IMR-90 (cell line): ENCODE measurements at places on chromosomes 2 and 18. TPM values are rescaled to one million over a fixed set of nuclear protein-coding genes. Genes with fewer than 3 reads are reported as not detected.

DNA sequence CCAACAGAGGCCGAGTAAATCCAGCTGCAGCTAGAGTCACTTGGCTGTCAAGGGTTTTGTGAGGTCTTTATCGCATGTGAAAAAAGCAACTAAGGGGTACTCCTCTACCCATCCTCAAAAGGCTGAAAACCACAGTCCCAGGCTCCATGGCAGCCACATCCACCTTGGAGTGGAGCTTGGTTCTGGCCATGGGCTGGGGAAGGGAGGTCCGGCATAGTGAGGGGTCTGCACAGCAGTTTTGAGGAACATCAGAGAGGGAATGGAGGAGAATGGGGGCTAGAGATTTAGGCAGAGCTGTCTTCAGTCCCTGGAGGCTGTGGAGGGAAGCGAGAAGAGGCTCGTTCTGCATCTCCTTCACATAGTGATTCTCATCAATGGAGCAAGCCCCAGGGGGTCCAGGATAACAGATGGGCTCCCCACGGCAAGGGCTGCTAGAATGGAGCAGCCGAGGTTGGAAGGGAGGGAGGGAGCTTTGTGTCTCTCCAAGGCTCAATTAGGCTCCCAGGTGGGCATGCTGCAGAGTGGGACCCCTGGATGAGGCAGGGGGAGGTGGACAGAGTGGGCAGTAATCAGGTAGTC, 21.0 kb downstream of the MROH2A start:
- no peak for DNase-seq

DNA sequence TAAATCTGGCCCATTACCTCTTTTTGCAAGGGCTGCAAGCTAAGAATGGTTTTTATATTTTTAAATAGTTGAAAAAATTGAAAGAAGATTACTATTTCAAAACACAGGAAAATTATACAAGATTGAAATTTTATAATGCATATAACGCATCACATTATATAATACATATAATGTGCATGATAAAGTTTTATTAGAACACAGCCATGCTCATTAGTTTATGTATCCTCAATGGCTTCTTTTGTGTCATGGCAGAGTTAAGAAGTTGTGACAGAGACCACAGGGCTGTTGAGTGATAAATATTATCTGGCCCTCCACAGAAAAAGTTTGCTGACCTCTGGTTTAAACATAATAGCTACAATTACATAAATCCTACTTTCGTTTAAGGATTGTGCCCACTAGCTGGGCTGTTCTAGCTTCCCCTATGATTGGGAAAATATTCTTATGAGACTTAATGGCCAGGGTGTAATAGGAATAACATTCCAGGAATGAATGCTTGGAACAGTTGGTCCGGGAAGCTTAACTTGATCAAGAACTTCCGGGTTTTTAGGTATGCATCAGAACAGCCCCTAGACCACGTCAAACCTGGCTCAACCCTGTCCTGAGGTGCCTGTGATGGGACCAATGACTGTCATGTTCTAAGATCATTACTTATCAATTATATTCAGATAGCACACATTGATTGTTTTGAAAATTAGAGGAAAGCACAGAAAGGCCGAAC, 98.7 kb upstream of the LPIN2 start:
- no peak for DNase-seq

GRCh38 chr2:175167076-175167791, 769 bp downstream of the ATF2 start:
- no peak for DNase-seq

- no peak for DNase-seq
Observed at GRCh38 chr18:43279015-43279744, 1.9 kb upstream of the SYT4 start.

- peak; percentile 79 for DNase-seq
Observed at GRCh38 chr2:173402405-173402974, 47.8 kb downstream of the CDCA7 start.

DNA sequence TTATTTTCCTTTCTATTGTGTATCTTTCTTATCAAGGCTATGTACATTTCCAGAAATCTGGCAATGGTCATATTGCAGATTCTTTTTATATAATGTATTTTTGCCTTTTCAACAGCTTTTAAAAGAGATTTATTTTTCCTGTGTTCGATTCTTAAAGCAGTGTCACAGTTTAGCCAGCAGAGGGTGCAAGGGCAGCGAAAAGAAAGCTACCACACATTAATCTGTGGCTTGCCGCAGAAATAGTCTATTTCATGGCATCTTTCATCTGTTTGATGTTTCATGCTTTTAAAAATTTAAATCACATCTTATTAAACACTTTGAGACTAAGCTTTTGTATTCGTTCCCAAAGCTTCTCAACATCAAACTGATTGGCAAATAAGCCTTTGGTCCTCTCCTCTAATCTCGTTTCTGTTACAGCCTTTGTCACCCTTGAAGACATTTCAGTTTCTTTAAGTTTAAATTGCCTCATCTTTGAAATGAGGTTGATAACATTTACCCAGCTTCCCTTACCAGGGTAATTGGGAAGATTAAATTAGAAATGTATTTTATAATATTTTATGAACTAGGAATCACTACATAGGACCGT, 73.3 kb downstream of the PIK3C3 start:
- DNase-seq, result peak; percentile 38

DNA sequence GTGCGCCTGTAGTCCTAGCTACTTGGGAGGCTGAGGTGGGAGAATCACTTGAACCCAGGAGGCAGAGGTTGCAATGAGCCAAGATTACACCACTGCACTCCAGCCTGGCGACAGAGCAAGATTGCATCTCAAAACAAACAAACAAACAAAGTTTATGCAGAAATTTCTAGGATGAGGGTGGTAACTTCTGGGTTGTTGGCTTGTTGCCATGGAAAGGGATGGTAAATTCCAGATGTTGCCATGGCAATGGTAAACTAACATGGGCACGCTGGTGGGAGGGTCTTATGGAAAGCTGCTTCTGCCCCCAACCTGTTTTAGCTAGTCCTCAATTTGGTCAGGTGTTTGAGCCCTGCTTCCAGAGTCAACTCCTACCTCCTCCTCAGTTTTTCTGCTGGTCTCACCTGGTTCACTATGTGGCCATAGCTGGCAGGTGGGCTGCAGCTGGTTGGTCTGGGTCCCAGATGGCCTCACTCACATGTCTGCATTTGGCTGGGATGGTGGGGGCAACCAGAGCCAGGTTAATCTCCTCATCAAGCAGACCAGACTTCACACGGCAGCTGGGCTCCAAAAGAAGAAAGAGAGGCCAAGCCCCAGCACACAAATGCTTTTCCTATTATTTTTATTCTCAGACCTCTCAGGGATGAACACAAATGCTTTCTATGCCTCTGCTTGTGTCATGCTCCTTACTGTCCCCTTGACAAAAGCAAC, 26.6 kb upstream of the TEX44 start:
- no peak for DNase-seq

GRCh38 chr2:133839677-133840076, 271.4 kb upstream of the NCKAP5 start:
- no peak for DNase-seq

DNA sequence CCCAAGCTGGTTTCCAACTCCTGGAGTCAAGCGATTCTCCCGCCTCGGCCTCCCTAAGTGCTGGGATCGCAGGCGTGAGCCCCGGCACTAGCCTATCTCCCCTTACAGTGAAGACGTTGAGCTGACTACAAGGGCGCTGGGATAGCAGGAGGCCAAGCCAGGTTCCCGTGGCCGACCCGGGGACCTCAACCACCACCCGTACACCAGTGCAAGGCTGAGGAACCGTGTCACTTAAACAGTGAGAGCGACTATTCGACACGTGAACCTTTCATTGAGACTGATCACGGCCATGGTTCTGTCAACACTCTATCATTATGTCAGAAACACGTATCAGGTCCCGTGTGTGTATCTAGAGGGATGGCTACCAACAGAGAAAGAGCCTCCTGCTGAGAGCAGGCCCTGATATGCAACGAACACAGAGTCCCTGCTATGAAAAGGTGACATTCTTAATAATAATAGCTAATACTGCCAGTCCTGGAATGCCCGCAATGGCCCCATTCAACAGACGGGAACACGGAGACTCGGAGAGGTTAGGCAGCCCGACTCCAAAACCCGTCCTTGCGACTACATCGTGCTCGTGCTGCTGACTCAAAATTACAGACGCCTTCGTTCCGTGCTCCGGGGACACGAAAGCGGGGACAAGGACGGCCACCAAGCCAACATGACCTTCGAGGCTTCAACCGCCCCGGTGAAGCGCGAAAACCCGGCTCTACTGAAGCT, 833 bp downstream of the AFG3L2 start:
- DNase-seq, result no peak

DNA sequence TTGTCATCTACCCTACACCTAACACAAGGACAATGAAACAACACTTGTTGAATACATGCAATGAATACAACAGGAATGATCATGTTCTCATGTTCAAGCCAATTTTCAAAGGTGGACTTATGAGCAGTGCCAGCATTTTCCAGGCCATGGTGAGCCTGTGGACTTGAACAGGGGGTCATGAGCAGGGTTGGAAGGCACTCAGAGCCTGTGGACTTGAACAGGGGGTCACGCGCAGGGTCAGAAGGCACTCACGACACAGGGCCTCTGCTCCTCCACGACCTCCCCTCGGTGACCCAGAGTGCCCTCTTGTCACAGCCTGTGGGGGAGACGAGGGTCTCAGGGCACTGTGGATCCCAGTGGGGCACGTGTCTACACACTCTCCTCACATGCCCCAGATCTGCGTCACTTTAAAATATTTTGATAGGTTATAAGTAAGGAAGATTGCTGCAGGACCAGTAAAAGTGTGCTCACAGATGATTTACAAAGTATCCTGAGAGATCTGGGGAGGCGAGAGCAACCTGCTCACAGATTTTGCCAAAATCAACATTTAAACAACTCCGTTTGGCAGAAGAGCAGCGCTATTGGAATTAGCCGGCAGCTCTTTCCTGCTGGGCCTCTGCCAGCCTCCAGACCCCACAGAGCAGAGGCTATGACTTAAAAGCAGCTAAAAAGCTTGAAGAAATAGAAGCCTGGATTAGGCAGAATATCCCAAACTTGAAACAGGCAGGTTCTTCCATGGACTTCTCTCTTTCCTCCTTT, 121.9 kb downstream of the TMEM18 start:
- DNase-seq, result no peak

DNA sequence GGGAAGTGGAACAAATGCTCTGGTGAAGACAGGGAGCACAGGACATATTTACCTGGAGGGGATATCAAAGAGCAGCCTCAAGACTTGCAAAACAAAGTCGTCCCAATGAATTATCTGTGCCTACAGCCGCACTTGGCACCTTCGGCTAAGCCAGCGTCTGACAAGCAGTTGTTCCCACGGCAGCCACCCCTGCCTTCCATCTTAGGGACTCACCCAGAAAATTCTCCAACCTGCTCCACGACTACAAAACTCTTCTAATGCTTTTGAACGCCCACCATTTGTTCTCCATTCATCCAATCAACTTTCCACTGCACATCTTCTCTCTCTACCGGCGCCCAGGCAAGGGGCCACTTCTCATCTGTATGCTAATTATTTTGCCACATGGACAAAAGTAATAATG, 7.0 kb downstream of the MYT1L start:
- DNase-seq, result no peak

NR4A2 gene
- polyA plus RNA-seq, result 2.3 and 13.6 TPM in 2 replicates

CIDEA gene
- polyA plus RNA-seq, result not detected in 2 replicates

TMEM185B gene
- 25.2 and 26.1 TPM in 2 replicates for polyA plus RNA-seq
